Femur (tissue), 1 donor: ENCODE measurements at places on chromosomes 4 and X.

DNA sequence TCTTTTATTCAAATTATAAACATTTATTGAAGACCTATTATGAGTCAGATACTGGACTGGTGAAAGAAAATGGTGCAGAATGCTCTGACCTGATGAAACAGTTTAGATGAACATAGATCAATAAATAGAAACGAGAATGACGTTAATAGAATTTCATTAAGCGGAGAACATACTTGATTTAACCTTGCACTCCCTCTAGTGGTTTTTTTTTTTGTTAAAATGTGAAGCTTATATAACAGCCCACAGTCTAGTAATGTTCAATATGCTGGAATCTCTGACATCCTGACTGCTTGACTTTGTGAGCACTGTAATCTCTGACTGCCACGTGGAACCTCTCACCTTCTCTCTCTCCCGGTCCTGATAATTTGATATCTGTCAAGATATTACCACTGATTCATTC, 32.3 kb downstream of the HDAC8 start:
- no peak for DNase-seq

DNA sequence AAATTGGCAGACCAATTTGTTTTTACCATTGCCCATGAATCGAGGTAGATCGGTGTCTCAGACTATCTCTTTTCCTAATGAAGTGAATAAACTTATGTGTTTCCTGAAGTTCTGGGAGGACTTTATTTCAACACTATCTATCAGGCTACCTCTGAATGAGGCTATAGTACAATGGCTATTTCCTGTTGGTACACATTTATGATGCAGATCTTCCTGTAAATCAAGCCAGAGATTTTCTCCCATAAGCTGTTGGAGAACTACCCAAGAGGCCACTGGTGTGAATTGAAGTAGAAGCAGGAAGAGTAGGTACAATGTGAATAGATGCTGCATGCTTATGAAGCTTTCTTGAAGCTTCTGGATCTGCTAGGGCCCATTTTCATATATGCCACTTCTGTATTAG, 16.0 kb downstream of the TXK start:
- DNase-seq = no peak

- DNase-seq = no peak
Observed at GRCh38 chr4:150934022-150934421, 81.1 kb downstream of the LRBA start.

DNA sequence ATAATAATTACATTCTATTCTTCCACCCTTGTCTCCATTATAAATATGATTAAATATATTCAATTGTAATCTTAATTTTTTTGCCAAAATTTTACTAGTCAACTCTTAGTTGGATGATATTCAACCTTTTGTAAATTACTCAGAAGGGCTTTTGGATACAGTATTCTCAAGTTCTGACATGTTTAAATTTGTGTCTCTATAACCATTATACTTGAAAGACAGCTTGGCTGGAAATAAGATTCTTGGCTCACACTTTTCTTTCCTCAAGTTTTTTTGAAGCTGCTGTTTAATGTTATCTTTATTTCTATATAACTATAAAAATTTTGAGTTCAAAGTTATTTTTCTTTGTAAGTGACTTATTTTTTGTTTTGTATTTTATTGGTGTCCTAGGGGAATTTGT, 214.4 kb downstream of the ARAP2 start:
- no peak for DNase-seq

- DNase-seq = no peak
Observed at GRCh38 chrX:115036029-115036428, 18.6 kb upstream of the IL13RA2 start.

GRCh38 chrX:123408821-123409737, 225.0 kb downstream of the GRIA3 start:
- DNase-seq = no peak

- DNase-seq = no peak
Observed at GRCh38 chr4:186297013-186297645, 31.1 kb downstream of the F11 start.

GRCh38 chrX:95841863-95842262, 842.8 kb upstream of the DIAPH2 start:
- no peak for DNase-seq

DNA sequence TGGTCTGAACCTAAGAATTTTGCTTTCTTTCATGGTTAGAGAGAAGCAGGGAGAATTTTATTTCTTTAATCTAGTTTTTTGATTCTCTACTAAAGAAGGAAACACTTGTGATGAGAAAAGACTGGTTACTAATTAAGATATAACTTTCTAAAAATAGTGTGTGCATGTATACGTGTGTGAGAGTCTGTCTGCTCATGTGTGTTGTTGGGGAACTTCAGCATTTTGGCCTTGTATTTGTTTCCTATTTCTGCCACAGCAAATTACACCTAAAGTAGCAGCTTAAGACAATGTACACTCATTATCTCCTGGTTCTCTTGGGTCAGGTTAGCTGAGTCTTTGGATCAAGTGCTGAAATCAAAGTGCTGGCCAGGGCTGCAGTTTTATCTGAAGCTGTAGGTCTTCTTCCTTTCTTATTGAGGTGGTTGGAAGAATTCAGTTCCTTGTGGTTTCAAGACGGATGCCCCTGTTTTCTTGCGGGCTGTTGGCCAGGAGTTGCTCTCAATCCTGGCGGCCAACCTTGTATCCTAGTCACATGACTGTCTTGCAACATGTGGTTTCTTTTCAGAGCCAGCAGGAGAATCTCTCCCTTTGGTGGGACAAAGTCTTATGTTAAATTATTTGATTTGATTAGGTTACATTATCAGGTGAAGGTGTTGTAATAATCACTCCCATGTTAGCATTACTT, 188.4 kb upstream of the CLNK start:
- no peak for DNase-seq
